CD4-positive, alpha-beta T cell treated with Interleukin-12 subunit alpha and Interleukin-12 subunit beta, for 1 hour (primary cell): ENCODE measurements at places on chromosomes 1 and 21.

GRCh38 chr1:230322421-230322756 is 103.7 kb downstream of the PGBD5 start:
- no peak for DNase-seq

DNA sequence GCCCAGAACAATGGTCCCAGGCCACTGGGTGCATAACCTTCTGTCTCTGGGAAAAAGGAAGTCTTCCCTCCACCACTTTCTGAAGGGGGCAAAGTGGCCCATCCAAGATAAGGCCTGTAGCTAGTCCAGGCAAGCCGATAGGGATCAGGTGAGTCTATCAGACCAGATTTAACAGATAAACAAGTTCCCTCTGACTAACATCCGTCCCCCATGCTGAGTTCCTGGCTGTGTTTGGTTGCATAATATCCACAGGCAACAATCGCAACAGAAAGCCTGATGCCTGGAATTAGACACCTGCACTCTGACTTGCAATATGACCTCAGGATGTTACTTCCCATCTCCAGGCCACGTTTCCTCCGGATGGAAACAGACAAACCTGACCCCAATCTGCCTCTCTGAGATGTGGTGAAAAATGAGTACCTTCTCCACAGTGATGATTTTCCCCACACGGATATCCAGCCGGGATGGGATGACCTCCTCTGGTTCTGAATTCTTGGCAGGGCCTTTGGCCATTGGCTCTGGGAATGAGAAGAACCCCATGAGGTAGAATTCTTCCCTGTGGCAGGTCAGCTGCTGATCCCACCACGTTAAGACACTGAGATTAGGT is 36.4 kb downstream of the YARS1 start:
- no peak for DNase-seq

- DNase-seq: no peak
These were observed 1.8 kb upstream of the SERBP1 start for GRCh38 chr1:67431869-67432578.

- no peak for DNase-seq
These were observed at the start of gene WNT9A for GRCh38 chr1:227947676-227948492. Gene WNT9A, minus strand, starts transcription at chr1:227947932. Its CDS starts 45 bp downstream, at chr1:227947887.

DNA sequence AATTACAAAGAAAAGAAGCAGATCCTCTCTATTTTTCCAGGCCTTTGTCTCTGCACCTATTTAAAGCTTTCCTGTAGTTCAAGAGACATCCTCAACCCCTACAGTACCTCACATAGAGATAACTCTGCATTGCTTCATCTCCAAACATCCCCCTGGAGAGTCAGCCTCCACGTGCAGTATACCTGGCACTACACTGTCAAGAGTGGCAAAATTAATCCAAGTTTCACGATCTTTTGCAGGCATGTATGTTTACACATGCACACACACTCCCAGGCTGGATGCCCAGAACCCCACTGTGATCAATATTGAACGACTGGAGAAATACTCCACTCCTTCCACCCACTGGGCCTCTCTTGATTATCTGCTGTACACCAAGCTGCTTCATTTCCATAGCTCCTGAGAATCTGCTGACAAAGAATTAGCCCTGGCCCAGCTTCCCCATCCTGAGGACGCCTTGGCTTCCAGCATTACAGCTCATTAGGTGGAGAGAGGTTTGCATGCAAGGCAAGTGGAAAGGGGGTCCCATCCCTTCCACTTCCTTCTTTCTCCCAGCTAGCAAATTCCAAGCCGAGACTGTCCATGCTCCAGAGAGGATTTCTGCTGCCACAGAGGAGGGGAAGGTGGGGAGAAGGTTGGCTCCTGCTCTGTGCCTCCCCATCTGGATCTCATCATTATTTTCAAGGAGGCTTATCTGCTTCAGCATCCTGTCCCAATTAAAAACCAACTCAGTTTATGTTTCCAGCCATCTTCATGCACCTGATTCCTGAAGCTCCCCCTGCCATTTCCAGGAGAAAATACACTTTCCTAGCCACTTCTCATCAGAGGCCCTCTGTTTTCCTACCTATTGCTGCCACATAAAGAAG is 66.5 kb upstream of the GOLT1A start:
- no peak for DNase-seq

- no peak for DNase-seq
These were observed 36.3 kb upstream of the PAXBP1 start for GRCh38 chr21:32807717-32808380.

DNA sequence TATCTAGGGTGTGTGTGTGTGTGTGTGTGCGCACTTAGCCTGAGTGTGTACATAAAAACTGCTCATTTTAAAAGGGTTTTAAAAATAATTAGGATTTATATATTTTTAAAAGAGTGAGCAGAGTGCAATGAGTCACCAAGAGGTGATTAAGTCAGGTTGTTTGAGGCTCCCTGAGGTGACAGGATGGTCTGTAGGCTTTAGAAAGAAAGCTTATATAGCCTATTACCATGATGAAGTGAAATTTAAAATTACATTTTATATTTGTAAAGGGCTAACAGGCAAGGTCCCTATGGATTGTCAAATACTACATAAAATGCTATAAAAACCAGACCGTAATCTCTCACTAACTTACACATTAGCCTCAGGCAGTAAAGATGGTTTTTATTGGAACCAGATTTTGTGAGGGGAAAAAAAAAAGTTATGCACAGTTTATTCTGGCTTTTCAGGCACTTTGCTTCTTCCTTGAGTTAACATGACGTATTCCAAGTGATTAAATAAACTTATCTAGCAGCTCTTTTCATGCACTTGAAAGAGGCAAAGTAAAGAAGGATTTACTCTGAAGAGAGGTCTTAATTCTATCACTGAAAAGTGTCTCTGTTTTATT is 711.7 kb upstream of the PTBP2 start:
- no peak for DNase-seq

DNA sequence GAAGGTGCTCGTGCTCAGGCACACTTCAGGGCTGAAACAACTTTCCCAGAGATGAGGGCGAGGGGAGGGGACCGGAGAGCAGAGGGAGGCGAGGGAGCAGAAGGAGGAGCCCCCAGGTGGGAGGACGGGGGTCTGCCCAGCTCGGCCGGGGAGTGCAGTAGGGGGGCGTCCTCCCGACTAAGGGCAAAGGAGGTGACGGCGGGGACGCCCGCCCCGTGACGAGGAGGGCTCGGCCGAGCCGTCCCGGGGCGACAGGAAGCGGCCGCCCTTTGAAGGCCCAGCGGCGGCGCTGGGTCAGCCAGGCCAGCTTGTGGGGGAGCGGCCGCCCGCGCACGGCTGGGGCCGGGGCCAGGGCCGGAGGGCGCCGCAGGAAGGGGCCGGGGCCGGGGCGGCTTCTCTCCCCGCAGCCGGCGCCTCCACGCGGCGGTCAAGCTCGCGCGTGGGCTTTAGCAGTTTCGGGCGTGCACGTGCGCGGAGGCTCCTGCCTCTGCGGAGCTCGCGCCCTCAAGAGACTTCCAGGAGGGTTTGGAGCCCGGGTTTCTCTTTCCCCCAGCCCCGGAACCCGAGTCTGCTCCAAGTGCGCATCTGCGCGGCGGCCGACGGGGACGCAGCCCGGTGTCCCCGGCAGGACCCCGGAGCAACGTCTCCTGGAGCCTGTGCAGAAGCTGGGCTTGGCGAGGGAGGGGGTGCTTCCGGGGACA is 100.8 kb upstream of the SLC45A1 start:
- peak; percentile 10 for DNase-seq

DNA sequence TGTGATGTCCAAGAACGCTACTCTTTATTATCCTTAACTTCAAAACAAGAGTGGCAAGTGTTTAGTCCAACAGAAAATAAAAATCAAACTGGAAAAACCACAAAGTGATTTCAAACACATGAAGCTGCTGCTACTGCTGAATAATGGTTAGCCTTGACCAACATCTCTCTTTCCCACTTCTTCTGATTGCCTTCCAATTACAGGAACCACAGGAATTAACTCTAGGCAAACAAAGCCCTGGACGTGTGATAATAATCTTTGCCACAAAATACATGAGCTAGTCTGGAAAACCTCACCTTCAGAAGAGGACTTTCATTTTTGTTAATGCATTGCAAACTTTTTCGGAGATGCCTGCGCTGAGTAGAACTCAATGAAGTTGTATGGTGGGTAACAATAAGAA is 48.6 kb upstream of the COL11A1 start:
- DNase-seq: no peak

GRCh38 chr1:40130892-40131291 is 30.3 kb upstream of the RLF start:
- DNase-seq: no peak

DNA sequence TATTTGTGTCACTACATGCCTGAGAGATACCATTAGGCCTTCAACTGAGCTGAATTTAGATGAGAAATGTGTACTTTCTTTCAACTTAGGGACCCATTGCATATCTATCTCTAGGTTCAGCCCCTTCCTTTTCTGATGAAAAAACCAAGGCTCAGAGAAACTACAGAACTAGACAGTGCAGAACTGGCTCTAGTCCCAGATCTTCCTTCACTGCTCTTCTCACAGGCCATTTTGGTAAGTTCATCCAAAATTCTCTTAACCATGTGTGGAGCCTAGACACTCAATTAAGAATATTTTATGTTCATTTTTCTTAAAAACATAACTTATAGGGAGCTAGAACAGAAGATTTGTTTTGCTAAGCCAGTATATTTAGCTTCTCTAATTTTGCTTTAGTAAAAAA is 128.9 kb downstream of the ASTN1 start:
- no peak for DNase-seq

GRCh38 chr1:20126041-20126805 is 6.9 kb upstream of the PLA2G2D start:
- DNase-seq: no peak

DNA sequence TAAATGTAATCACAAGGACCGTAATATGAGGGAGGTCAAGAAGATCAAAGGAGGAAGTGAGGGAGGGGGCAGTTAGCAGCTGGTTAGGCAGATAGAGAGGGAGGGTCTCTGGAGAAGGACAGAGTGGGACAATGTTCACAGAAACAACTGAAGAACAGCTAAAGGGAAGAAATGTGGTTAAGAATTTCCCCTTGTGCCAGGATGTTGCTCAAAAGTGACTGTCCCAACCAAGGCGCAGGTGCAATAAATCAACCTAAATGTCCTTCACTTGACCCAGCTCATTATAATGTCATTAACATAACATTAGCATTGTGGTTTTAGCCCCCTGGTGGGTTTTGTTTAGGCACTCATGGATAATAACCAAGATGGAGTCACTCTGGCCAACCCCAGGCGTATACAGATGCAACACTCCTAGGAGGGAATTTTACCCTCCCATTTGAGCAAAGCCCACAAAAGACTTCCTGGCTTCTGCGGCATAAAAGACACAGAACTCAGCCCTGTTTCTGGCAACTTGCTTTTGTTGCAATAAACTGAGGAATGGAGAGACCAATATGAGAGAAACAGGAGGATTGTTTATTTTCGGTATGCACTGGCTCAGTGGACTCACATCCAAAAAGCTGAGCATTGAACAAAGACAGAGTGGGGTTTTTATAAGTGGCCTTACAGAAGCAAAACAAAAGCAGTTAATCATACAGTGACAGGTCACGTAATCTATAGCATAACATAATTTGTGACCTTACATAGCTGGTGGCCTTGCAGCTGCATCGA is 7.3 kb upstream of the CA6 start:
- DNase-seq: no peak

- no peak for DNase-seq
These were observed 255.7 kb downstream of the OMA1 start for GRCh38 chr1:58290685-58291372.

- DNase-seq: no peak
These were observed 236.2 kb downstream of the NFIA start for GRCh38 chr1:61318319-61319125.

DNA sequence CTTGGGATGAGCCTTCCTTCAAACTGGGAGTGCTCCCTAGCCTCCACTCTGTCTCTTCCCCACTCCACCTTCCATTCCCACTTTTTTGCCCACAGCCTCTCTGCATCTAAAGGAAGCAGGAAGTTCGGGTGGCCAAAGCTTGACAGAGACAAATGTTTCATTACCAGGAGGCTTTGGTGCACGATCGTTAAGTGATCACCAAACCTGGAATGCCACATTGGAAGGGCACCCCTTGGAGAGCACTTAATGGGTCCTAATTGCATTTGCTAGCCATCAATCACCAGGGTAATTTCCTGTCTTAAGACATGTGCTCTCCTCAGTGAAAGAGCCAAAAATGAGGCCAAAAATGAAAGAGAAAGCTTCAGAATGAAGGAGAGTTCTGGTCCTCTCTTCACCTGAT is 206.5 kb downstream of the TNR start:
- no peak for DNase-seq

GRCh38 chr1:27618341-27619082 is 14.6 kb upstream of the AHDC1 start:
- DNase-seq: peak; percentile 69

DNA sequence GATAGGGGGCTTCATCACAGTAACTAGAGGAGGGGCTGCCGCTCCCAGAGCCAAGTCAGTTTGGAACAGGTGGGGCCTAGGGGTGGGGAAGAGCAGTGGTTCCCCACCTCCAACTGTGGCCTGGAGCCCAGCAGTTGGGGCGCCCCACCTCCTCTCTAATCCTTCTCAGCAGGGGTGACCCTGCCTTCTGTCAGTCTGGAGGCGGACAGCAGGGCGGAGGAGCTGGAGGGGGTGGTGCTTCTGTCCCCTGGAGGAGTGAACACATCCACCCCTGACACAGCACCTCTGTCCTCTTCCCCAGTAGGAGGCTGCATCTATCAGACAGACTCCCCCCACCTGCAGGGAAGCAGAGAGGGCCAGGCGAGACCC is 73.8 kb downstream of the MRPL37 start:
- no peak for DNase-seq

DNA sequence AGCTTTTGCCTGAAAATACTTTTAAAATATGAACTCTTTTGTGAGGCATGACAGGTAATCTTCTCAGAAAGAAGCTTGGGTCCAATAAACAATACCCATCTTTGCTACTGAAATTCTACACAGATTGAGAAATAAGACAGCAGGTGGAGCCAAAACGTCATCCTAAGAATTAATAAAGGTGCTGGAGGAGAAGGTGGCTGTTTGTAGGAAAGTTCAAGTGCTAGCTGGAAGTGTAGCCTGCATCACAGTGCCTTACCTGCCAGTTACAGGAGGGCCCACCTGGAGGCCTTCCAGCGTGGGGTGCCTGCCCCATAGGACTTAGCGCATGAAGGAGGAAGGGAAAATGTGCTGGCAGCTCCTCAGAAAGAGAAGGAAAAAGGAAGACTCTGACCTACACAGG is 93.7 kb downstream of the TTC3 start:
- DNase-seq: peak; percentile 13

DNA sequence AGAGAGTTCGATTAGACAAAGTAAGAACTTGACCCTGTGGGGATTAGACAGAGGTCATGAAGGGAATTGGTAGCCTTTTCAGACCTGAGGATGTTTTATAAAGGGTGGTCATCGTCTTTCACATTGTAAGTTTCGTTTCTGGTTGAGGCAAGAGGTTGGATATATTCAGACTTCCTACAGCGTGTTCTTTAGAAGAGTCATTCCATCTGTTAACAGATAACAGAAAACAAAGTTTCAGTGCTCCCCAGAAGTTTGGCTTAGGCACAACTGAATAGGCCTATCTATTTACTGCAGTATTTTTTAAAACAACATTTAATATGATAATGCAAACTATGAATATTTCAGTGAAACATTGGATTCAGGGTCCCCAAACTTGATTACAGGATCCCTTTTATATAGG is 17.1 kb upstream of the IVNS1ABP start:
- DNase-seq: no peak
